Gastroesophageal sphincter (tissue), 4 donors: ENCODE measurements at places on chromosomes 7 and 10.

DNA sequence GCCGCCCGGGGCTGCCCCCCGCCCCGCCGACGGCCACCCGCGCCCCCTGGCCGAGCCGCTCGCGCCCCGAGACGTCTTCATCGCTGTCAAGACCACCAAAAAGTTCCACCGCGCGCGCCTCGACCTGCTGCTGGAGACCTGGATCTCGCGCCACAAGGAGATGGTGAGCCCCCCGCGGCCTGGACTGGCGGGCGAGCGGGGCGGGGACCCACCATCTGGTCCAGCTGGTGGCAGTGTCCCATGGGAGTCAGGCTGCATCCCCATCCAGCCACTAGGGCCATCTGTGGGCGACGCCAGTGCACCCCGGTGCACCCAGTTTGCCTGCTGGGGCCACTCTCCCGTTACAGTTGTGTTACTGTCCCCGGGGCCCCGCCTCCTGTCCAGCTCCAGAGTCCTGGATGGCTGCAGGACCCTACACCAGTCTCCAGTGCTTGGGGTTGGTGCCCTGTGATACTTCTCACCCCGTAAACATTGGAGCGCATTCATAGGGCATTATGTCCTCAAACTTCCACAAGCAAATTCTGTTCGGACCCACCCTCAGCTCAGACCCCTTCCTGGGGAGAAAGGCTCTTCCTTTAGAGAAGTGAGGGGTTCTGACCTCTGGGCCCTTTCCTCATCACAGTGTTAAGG is 672 bp downstream of the LFNG start:
- no peak for ATAC-seq

GRCh38 chr10:7407368-7408290 is 3.2 kb downstream of the SFMBT2 start:
- peak; percentile 5 for ATAC-seq

- ATAC-seq: no peak
Observed at GRCh38 chr10:11712744-11713143, 29.4 kb upstream of the ECHDC3 start.

DNA sequence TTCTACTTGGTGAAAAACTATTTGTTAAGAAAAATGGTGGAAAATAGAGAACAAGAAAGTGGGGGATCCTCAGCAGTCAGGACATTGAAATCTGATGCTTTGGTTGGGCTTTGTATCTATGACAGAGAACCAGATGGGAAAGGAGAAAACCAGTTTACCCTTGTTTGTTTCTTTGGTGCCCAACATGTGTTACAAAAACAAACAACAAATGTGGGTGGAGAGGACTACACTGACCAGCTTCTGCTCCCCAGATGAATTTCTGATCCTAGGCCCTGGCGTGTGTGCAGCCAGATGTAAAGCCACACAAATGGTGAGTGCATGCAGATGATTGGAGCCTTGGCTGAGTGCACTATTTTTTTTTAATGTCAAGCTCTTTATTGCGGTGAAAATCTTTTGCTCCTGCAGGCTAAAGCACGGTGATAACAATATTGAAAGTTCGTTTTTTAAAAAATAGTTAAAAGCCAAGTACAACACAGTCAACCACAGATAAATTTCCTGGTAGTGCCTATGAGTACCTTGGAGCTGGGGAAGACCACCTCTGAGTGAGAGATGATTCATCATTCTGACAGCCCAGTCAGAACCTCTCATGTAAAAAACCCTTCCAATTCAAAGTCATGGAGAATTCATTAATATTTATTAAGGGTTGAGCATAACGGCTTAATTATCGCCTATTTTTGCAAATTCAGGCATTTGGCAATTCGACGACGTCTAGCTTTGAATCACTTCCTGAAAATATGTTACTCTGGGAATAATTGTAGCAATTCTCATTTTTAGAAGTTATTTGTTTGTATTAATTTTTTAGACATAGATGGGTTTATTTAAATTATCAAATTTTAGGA is 163.7 kb downstream of the AGMO start:
- no peak for ATAC-seq

- peak; percentile 51 for ATAC-seq
Observed at GRCh38 chr10:30701451-30702173, 72.1 kb upstream of the LYZL2 start.

GRCh38 chr7:139011373-139011772 is 24.5 kb downstream of the ZC3HAV1L start:
- ATAC-seq: no peak

GRCh38 chr7:12064586-12065127 is 146.4 kb upstream of the TMEM106B start:
- no peak for ATAC-seq

DNA sequence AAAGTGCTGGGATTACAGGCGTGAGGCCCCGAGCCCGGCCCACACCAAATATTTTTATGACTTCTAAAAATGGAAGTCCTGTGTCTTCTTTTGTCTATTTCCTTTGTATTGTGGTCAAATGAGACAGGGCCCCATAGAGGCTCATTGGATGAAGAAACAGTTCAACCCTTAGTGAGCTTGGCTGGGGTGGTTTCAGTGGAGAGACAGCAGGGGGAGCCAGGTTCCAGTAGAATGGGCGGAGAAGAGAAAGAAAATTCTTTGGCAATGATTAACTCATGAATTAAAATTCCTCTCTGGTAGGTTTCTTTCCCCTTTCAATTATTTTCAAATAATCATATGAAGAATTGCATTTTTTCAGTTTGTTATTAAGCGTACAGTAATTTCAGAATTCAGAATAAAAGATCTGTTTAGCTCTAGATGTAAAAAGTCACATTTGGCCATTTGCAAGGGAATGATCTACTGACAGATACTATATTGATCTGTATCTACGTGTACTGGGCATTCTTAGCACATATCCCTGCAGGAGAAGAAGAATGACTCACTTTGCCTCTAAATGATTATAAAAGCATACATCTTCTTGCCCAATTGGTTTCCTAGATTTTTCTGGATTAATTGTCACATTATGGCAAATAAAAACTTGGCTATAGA is 43.2 kb downstream of the PNLIPRP3 start:
- ATAC-seq: no peak

- no peak for ATAC-seq
Observed at GRCh38 chr7:149598721-149599308, 101.2 kb upstream of the ZNF746 start.

- ATAC-seq: peak; percentile 54
Observed at GRCh38 chr10:387909-388660, 252.8 kb downstream of the ZMYND11 start.

DNA sequence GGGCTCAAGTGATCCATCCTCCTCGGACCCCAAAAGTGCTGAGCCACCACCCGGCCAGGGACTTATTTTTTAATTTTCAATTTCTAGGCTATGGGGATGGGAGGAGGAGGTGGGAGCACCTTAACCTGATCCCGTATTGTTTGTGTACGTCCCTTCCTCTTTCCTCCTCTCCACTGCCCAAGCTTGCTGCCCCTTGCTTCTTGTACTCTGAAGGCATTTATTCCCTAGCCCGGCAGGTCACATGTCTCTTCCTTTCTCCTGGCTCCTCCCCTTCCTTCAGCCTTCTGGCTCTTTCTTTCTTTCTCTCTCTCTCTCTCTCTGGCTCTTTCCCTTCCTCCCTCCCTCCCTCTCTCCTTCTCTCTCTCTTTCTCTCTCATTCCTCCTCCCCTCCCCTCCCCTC is 56.0 kb downstream of the COL26A1 start:
- no peak for ATAC-seq

DNA sequence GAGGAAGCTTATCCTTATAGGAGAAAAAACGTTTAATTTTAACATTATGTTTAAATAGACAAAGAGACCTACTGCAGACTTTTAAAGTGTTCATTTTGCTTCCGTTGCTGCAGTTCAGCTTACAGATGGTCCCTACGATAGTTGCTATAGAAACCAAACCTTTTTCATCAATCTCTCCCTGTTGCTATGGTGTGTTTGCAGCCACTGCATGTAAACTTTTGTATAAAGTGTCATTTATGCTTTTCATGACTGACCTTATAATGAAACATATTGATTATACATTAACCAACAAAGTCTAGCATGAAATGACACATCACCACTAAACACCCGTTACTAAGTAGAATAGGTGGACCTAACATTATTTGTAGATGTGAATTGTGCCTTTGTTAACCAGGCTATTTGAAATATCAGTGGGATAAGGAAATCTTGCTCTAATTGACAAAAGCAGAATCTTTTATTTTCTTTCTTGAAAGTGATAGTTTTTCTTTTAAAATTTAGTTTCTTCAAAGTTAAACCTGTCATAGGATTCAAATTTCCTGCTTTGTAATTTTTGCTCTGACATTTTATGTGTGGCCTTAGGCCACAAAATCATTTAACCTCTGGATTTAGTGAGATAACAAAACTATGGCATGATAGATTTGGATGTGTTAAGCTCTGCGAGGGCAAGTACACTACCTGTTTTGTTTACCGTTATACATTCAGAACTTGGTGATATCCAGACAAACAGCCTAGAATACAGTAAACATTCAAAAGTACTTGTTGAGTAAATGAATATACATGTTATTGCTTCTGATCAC is 64.0 kb downstream of the CACNB2 start:
- no peak for ATAC-seq

DNA sequence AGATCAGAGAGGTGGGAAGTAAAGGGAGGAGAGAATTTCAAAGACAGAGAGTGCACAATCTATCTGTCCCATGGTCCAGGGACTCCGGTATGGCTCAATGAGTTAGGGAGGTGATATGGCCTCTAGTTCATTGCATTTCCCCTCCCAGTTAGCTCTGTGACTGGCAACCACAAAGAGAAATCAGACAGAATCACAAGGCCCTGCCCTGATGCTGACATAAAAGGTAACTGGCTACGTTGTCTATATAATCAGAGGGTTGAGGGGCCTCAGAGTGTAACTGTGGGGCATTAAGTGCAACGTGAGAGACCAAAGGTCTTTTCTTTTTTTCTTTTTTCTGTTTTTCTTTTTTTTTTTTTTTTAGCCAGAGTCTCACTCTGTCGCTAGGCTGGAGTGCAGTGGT is 7.3 kb upstream of the C10orf95 start:
- ATAC-seq: no peak

DNA sequence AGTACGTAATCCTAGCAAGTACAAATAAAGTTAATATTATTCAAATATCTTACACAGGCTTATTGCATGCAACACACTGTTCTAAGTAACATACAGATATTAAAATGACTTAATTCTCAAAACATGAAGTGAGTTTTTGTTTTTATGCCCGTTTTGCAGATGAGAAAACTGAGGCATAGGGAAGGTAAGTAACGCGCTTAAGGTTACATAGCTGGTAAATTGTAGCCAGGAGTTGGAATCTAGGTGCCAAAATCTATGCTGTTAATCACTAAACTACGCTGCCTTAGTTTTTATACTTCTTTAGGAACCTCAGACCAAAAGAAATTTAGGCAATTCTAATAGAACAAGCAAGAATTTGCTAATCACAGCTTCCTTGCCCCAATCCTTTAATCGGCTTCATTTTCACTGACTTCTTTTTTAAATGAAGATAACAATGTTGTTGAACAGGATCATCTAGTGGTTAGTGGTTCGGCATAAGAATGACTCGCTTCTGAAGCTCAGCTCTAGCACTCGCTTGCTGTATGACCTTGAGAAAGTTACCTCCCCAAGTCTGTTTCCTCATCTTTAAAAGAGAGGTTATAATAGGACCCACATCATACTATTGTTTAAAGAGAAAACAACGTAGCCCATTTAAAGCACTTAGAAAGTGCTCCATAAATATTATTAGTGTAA is 1.0 kb upstream of the LRRTM3 start:
- ATAC-seq: no peak

DNA sequence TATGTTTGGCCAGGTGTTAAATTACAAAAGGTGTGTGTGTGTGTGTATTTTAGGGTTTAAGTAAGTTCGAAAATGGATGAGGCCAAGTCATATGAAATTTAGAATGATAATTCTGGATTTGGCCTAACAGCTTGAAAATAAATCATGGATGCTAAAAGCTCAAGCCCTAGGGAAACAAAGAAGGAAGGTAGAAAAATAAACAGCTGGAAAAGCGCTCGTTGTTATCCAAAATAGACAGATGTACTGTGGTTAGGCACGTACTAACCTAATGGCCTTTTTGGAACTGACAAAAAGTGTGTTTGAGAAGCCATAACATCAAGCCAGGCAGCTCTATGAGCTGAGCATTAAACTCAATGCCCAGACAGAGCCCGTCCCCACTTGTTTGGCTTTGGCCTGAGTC is 17.5 kb upstream of the PALS2 start:
- ATAC-seq: no peak

GRCh38 chr10:24150853-24151252 is 58.1 kb upstream of the KIAA1217 start:
- ATAC-seq: no peak

DNA sequence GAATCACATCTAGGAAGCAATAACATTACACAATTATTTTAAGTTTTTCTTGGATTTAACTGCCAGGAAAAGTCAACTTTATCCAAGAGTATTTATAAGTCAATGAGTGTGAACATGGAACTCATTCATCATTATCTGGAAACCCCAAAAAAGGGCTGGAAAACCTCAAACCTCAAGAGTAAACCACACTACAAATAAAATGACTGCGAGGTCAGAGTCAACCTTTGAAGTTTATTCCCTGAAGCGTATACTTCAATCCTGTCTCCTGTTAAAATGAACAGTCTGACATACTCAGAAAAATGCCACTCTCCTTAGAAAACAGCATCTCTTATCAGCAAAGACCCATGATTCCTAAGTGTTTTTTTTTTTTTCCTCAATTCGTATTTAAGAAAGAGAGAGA is 86.5 kb downstream of the RELN start:
- no peak for ATAC-seq

DNA sequence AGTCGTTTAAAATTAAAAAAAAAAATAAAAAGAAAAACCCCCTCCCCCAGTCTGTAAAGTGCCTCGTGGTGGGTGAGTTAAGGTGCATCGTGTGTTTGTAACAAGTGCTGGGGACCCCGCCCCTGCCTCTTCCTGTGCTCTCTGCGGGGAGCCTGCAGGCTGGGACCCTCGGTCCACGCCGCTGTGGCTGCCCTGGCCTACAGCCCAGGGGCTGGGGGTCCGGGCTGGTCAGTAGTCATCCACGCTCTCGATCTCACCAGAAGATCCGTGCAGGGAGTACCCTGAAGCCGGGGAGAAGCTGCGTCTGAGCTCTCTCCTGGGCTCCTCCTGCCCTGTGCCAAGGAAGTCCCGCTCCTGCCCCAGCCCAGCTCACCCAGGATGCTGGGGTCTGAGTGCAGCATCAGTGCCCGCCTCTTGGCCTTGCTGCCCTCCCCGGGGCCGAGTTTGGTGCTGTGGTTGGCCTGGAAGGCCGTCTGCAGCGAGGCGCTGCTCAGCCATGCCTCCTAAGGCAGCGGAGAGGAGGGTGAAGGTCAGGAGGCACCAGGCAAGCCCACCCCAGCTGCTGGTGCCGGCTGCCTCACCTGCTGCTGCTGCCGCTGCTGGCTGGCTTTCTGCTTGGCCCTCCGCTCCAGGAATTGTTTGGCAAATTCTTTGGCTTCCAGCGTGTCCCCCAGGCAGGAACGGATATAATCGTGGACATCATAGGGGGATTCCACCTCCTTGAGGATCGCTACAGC is 8.1 kb downstream of the GNB2 start:
- no peak for ATAC-seq

- no peak for ATAC-seq
Observed at GRCh38 chr10:105707603-105708002, 1066.5 kb downstream of the SORCS3 start.

GRCh38 chr7:98992076-98992475 is 113.7 kb downstream of the TRRAP start:
- ATAC-seq: no peak

- ATAC-seq: no peak
Observed at GRCh38 chr10:1625079-1625478, 112.2 kb downstream of the ADARB2 start.

GRCh38 chr10:3902809-3903410 is 117.9 kb upstream of the KLF6 start:
- ATAC-seq: peak; percentile 57
